ENCODE measurements at places on chromosomes 7 and 10.

- no peak for DNase-seq
Measured at GRCh38 chr7:32042900-32043299, 27.3 kb downstream of the PDE1C start.

- DNase-seq: no peak
Measured at GRCh38 chr7:45001826-45002225, 1.8 kb downstream of the CCM2 start.

DNA sequence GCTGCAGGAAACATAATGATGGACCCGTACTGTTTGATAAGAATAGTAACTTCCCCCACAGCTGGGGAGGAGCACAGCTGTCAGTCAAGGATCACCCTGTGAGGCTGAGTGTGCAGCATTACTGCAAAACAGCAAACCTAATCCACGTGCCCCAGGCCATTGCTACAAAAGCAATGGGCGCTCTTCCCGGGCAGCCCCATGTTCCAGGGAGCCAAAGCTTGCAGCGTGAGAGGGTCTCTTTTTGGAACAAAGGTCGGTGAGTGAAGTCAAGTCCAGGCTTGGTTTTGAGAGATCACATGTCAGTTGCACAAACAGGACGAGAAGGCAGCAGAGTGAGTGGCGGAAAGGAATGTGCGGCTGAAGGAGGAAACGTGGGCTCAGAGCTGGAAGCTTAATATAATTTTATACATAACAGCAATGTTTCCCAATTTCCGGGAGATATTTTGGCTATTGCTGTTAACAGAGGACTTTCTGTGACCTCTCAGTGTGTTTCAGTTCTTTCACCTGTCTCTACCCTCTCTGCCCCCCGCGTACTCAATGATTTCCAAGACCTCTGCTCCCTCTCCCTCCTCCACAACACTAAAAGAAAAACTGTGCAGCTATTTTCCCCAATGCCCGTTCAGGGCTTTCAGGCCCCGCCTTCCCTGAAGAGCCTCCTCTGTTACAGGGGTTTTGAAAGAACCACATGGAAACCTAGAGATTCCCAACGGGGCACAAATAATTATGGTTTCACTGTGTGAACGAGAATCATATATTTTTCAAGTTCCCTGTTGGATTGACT lies 128.9 kb downstream of the MTPAP start:
- DNase-seq: no peak

GRCh38 chr10:119817991-119818888 lies 54.4 kb downstream of the MCMBP start:
- peak; percentile 39 for DNase-seq

GRCh38 chr10:29950391-29950790 lies 109.0 kb downstream of the JCAD start:
- no peak for DNase-seq
